ENCODE measurements at places on chromosomes 11 and 22.
A peak's percentile ranks its signal among the peaks of the same experiment; 100 is the strongest.

DNA sequence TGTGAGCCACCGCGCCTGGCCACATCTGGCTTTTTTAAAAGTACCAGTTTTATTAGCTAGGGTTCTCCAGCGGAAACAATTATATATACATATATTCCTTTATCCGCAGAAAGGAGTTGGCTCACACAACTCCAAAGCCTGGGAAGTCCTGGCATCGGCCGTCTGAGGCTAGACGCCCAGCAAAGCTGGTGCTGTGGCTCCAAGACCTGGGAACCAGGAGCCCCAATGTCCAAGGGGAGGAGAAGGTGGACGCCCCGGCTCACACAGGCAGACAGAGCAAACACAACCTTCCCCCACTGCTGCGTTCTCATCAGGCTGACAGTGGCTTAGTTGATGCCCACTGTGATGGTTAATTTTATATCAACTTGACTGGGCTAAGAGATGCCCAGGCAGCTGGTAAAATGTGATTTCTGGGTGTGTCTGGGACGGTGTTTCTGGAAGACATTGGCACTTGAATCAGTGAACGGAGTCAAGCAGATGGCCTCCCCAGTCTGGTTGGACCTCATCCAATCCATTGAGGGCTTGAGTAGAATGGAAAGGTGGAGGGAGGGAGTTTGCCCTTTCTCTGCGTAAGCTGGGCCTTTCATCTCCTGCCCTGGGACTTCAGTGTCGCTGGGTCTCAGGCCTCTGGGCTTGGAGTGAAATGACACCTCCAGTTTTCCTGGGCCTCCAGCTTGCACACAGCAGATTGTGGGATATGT, 904.4 kb downstream of the BRD1 start:
- DNase-seq = no peak

DNA sequence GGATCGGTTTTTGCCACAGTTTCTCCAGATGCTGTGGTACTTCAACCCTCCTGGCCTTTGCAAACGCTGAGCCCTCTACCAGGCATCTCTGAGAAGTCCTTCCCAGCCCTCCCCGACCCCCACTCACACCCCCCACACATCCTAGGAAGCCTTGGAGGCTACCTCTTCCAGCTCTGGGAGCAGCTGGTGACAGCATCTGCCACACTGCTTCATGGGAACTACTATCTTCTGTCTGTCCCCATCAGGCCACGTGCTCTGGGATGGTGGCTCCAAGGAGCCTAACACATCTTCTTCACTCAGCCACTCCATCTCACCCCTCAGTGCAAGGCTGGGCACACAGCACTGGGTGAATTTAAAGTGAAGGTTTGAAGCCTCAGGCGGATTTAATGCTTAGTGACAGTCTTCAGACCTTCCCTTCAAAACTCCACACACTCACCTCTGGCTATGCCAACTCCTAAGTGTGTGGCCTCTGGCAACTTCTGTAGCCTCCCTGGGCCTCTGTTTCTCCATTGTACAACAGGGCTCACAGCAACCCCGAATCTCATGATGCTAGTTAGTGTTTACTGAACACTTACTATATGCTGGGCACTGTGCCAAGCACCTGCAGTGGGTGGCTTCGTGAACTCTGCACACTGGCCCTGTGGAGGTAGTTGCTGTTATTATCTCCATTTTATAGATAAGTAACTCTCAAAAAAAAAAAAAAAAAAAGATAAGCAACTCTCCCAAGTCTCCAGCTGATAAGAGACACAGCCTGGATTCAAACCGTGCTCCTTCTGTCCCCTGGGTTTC, 7.3 kb upstream of the TP53I11 start:
- DNase-seq = peak; percentile 37

DNA sequence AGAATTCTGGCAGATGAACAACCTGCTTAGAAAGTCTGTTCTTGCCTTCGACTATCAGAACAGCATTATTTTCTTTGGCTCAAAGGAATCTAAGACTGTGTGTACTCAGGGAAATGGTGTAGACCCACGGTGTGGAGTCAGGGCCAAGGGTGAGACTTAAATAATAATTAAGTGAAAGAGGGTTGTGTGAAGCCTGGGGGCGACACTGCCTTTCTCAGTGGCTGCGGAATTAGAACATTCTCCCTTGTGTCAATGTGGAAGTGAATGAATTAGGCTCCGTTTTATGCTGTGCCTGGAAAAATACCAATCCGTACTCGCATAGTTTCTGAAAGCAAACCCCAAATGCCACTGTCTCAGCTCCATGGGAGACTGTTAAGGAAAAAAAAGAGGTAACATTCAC, 50.7 kb downstream of the NAV2 start:
- DNase-seq = no peak

DNA sequence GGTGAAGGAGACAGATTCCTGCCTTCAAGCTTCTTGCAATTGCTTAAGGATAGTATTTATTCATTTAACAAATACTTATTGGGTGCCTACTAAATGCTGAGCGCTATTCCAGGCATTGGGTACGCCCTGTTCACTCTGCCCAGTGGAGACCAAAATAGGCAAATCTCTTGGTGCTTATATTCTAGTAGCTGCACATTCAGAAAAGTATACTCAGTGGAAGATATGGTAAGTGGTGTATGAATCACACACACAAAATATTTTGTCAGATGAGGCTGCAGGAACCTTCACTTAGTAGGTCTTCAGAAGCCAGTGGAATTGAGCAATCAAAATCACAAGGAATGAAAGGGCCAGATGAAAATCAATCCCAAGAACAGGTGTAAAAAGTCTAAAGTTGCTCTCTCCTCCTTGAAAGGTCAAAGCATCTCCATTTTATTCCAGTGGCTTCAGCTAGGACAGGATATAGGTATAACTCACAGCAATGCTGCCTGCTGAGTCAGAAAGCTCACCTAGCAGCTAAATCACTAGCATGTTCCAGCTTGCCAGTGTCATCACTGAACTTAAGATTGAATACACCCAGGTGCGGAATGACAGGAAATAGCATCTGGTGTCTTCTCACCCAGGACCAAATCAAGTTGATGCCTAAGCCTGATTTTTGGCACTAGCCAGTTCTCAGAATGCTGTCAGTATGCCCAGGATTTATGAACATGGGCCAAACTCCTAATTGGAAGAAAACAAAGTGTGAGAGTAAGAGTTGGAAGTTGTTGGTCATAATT, 83.9 kb downstream of the AMOTL1 start:
- no peak for DNase-seq

GRCh38 chr11:6356503-6357055, 33.7 kb upstream of the SMPD1 start:
- DNase-seq = no peak

GRCh38 chr11:93939084-93939760, 81.9 kb upstream of the HEPHL1 start:
- DNase-seq = no peak

GRCh38 chr11:69052343-69053168, 3.8 kb downstream of the TPCN2 start:
- DNase-seq = no peak

GRCh38 chr11:120708511-120709183, 197.1 kb downstream of the GRIK4 start:
- DNase-seq = no peak

DNA sequence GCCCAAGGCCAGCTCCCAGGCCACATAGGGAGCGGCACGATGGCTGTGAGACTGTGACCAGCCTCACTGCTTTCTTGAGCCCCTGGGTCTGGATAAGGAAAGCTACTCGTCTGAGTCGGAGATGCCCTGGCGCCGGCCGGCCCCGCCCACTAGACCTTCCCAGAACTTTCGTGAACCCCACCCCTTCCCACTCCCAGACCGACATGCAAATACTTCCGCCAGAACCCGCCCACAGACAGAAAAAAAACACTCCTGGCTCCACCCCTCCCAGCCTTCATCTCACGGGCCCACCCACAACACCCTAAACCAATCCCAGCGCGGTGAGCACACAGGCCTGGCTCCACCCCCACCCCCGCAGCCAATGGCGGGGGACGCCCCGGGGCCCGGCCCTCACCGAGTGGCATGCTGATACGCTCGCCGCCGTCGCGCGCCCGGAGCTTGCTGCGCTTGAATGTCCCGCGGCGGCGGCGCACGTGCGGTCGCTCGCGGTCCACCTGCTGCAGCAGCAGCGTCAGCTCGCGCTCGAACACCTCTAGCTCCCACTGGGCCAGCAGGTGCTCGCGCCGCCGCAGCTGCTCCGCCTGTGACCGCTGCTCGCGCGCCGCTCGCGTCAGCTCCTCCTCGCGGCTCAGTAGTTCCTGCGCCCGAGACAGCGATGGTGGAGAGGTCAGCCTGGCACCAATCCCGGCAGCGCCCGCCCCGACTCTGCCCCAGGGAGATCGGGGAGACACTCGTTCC, 7.0 kb downstream of the MAP3K11 start:
- peak; percentile 42 for DNase-seq

DNA sequence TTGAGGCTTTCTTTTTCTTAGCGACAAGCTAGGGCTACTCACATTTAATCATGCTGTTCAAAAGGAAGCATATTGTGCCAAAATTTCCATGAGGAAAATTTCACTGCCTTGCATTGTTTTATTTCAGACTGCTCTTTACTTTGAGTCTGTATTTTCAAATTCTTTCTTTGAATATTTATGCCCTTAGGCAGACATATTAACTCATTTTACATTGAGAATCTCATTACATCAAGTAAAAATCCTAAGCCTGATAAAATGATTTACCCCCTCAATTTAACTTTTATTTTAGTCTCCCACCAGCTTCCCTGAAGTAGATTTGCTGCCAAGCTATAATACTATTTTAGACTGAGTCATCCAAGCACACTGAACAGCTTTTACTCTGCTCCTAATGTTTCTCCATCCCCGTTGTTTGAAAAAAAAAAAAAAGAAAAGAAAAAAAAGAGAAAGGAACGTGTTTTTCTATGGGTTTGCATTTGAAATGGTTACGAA, 189.3 kb upstream of the MTMR2 start:
- DNase-seq = no peak

DNA sequence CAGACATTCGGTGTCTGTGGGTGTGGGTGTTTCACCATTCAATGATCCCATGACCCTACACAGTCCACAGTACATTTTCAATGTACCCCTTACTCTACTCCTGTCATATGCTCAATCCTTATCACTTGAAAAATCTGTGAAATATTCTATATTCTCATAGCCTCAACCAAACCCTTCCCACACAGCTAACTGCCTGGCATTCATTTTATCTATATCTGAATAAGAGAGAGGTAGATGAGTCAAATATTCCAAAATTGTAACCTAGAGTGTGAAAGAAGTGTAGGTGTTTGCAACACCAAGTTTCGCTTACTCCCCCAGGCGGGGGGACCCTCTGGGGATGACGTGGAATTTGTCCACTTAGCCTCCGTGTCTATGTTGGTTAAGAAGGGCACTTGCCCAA, 354.8 kb downstream of the ETS1 start:
- no peak for DNase-seq

DNA sequence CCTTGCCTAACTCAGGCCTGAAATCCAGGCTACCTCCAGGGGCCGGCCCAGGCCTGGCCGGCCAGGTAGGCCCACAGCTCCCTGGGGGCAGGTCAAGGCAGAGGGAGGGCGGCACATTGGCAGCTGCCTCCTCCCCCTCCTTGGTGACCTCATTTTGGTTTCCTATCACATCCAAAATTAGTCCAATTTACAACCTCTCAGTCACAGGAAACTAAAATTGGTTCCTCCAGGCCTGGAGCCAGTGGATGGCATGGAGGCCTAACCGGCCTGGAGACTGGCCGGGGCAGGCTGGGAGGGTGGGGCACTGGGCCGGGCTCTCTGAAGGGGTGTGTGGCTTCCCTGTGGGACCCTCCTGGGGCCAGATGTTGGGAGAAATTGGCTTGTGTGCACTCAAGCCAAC, 35.9 kb downstream of the LRRC10B start:
- no peak for DNase-seq

GRCh38 chr11:126318574-126319373, 14.9 kb downstream of the DCPS start:
- no peak for DNase-seq

GRCh38 chr11:73974604-73975478, 7.8 kb downstream of the UCP2 start:
- DNase-seq = no peak

GRCh38 chr11:61762798-61763197, 10.4 kb downstream of the MYRF start:
- no peak for DNase-seq

DNA sequence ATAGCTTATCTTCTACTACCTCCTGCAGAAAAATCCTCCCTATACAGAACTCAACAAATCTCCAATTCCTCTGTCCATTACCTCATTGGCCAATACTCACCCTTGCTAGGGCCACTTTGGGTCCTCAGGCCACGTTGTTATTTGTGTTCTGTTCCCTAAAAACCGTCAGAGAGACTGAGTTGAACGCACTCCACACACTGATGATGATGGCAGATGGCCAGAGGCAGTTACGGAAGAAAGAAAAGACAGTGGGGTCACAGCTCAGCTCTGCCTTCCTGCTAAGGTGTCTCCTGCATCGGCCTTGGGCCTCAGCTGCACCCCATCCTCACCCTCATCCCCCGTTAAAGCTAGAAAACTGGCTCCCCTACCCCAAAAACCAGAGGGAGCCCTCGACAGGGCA, 66.2 kb downstream of the MICAL3 start:
- no peak for DNase-seq

DNA sequence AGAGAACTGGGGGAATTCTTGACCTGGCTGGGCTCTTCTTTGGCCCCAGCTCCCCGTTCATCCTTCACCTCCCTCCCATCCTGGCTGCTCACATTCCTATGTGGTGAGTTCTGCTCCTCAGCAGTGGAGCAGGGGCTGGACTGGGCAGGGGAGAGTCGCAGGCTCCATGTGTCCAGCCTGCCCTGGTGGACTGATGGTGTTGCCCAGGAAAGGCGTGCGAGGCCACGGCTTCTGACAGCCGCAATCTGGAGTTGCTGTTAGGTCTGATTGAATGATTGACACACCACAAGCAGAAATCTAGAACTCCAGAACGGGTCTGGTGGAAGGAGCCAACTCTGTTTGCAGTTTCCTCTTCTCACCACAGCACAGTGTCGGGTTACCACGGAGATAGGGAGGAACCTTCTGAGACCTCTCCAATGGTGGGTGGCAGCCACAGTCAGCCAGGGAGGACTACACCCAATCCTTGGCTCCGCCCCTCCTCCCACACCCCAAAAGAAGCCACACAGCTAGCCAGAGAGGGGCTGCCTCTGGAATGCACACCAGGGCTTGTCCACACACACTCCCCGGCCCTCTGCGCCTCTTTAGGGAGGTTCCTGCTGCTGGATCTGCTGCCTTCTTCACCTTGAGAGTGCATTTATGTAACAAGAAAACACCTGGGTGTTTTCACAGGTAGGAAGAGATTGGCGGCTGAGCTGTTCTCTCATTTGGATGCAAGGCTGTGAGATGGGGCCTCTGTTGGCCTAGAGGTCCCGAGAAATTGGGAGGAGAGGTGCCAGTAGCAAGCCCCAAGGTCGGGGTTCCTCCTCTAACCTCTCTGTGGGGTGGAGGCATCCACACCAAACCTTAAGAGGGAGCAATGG, 56.4 kb upstream of the CD44 start:
- no peak for DNase-seq

- no peak for DNase-seq
These were observed 1.7 kb downstream of the DKK3 start for GRCh38 chr11:12006552-12007229.

DNA sequence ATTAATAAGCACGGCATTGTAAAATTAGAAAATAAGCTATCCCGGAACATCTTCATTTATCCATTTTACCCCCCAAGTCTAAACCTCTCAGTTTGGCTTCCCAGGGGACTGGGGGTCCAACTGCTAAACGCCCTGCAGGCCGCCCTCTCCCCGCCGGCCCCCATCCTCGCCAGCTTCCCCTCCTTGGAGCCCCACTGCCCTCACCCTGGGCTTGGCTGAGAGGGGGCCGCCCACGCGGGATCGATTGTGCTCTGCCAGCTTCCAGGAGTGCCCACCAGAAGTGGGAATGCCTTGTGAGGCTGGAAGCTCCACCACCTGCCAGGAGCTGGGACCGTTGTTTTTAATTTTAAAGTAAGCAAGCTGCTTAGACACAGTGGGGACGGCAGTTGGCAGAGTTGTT, 353.5 kb downstream of the TBC1D22A start:
- DNase-seq = no peak

All from NCI-H2081 (cell line).